Myocyte (in vitro differentiated cells): ENCODE measurements at places on chromosomes 3 and 15.

GRCh38 chr15:55334997-55335396, 16.0 kb downstream of the PIGB start:
- no peak for DNase-seq

GRCh38 chr3:194189243-194189791, 53.4 kb downstream of the HES1 start:
- peak; percentile 8 for DNase-seq

GRCh38 chr3:35522450-35522849, 116.9 kb upstream of the ARPP21 start:
- no peak for DNase-seq

GRCh38 chr3:142095841-142096240, 53.5 kb downstream of the TFDP2 start:
- DNase-seq, result peak; percentile 45

- no peak for DNase-seq
Observed at GRCh38 chr3:124158168-124158881, 166.4 kb upstream of the ROPN1 start.

- no peak for DNase-seq
Observed at GRCh38 chr3:188686324-188686723, 485.4 kb upstream of the TPRG1 start.

GRCh38 chr3:23600167-23600871, 205.4 kb upstream of the UBE2E1 start:
- DNase-seq, result peak; percentile 83

DNA sequence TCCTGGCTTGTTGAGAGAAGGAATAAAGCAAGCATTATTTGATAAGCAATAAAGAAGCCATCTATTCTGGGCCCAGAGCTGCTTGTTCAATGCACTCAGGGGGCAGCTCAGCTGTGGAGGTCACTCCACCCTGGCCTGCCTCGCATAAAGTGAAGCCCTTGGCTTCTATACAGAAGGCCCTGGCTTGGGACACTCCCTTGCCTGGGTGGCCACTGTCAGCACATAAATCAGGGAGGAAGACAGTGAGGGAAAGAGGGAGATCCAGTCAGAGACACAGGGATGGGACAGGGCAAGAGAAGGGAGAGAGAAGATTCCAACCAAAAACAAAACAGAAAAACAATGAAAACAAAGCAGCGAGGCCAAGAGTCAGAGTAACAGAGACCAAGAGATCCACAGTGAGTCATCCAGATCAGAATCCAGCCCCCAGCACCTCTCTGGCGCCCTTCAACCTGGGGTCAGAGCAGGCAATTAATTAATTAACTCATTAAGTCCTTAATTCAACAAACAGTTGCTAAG, 11.8 kb downstream of the INSYN1 start:
- peak; percentile 22 for DNase-seq

- no peak for DNase-seq
Observed at GRCh38 chr3:73298243-73299183, 237.1 kb downstream of the EBLN2 start.

DNA sequence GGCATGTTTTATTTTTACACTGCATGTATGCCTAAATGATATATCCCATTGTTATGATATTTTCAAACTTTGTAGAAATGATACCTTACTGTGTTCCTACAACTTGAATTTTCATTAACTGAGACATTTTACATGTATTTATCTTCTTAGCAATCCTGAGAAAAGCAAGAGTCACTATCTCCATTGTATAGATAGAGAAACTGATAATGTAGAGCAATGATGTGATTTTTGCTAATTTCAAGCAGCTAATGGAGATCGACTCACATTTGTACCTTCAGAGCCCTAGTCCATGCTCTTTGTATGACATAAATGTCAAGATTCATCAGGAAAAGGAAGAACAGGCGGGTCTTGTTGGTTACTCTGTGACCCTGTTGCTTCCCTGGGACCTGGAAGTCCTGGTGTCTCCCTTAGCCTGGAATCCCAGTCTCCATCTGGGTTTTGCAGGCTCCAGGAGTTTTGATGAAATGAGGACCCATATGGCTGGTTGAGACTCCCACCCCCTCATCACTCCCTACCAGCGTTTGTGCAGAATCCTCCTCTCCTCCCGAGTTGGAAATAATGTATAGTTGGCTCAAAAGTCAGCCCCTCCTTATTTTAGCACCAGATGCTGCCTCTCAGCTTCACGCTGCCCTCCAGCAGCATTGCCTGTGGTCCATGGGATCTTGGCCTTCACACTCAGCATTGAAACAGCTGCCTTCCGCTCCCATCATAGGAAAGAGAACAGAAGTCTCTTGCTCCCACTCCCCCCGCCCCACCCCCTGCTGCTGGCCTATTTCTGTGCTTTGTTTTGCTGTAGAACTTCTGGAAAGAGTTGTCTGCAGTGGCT, 67.1 kb downstream of the APBA2 start:
- no peak for DNase-seq

- peak; percentile 70 for DNase-seq
Observed at GRCh38 chr15:29925227-29926082, 103.2 kb upstream of the TJP1 start.

DNA sequence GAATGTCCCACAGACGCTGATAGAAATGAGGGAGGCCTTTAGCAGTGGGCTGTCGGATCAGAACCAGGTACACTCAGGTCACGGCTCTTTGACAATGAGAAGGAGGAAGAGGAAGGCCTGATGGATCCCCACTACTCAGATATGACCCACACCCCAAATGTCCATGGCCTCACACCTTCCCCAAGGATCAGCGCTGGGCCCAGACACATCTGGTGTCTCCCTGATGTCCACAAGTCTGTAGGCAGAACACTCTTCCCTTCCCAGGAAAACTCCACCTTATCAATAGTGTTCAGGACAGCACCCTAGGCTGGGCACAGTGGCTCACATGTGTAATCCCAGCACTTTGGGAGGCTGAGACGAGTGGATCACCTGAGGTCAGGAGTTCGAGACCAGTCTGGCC, 33.3 kb upstream of the SFMBT1 start:
- no peak for DNase-seq

DNA sequence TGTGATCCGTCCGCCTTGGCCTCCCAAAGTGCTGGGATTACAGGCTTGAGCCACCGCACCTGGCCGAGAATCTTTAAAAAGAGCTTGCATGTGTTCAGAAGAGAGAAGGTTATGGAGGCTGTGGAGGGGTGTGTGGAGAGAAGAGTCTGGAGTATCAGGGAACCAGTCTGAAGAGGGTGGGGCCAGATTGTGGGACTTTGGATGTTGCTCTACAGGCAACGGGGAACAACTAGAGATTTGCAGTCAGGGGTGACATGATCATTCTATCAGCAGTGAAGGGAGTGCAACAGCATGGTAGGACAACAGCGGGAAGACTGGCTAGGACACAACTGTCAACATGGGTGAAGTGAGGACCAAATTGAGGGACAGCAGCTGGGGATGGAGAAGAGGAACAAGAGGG, 8.9 kb downstream of the SCAMP2 start:
- no peak for DNase-seq
